ENCODE measurements at places on chromosomes 1 and 21. TPM values are rescaled to one million over a fixed set of nuclear protein-coding genes. Genes with fewer than 3 reads are reported as not detected.

DNA sequence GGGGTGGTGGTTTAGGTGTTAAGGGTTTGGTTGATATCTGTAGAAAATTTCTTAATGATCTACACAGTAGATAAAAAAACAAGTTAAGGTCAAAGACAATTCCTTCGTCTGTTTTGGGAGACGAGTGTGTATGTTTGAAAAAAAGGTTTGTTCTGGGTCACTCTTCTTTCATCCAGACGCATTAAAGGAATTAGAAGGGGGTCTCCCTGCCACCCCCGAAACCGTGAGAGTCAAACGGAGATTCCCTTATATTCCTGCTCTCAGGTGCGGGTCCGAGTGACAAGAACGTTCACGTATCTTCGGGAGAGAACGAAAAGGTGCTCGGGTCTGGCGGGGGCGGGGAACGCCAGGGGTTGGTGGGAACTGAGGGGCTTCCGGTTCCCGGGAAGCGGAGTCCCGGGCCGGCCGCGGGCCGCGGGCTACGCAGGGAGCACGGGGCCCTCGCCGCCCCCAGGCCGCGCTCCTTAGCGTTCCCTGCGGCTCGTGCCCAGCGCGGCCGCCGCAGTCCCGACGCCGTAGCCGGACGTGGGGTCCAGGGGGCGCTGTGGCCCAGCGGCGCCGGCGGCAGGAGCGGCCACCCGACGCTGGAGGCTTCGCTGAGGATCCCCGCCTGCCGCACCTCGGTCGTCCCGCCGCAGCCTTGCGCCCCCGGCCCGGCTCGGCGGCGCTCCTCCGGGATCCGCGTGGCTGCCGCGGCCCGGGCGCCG, at the start of gene ZFYVE9:
ZFYVE9 (plus strand) TSS at position 577 of the 707 bp plus-strand sequence. CDS start 91,118 bp downstream, outside the sequence.
- peak; percentile 79 for DNase-seq
- H3K27ac ChIP-seq: peak within 1 kb of the TSS; percentile 95
- no peaks in the 10 kb centered on the region for H3K36me3 ChIP-seq

The TRIM46 gene
- total RNA-seq: 0.26 TPM

The CHD5 gene
- under 0.01 TPM for total RNA-seq

- H3K36me3 ChIP-seq: no peaks in the 10 kb centered on the region
- no peaks in the 10 kb centered on the region for H3K4me1 ChIP-seq
- H3K27ac ChIP-seq: no peak overlapping the region
- no peak overlapping the region for H3K4me3 ChIP-seq
- DNase-seq: no peak
Observed at GRCh38 chr1:75449998-75450397, 160.9 kb downstream of the SLC44A5 start.

- H3K36me3 ChIP-seq: no peaks in the 10 kb centered on the region
- no peak overlapping the region for H3K27ac ChIP-seq
- peaks cover 16% of the 10 kb centered on the region for H3K4me1 ChIP-seq
Observed at GRCh38 chr21:37341254-37341960, 25.2 kb upstream of the DYRK1A start.

The AZIN2 gene
- total RNA-seq: 1.0 TPM

GRCh38 chr1:39145331-39145965, 59.0 kb upstream of the MACF1 start:
- H3K4me3 ChIP-seq: no peak overlapping the region
- no peaks in the 10 kb centered on the region for H3K36me3 ChIP-seq
- DNase-seq: no peak
- H3K4me1 ChIP-seq: peaks cover 29% of the 10 kb centered on the region
- no peaks in the 10 kb centered on the region for H3K27me3 ChIP-seq

The IL22RA1 gene
- 133 TPM for total RNA-seq

DNA sequence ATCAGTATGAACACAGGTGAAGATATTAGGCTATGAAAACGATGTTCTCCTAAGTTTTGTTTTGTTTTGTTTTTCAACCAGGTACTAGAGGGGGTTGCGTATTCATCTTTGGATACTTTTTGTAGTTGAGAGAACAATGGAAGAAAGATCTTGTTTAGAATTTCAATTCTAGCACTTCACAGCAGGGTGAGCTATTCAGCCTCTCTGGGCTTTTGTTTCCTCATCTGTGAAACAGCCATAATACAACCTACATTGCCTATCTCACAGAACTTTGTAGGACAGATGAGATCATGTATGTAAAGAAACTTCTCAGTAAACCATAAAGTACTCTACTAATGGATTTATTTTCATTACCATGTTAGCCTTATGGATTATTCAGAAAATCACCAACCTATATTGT, 199.5 kb downstream of the GPATCH2 start:
- no peak overlapping the region for H3K27ac ChIP-seq
- no peak for DNase-seq
- no peaks in the 10 kb centered on the region for H3K4me1 ChIP-seq
- H3K27me3 ChIP-seq: no peaks in the 10 kb centered on the region

The HPDL gene
- not detected for total RNA-seq

Measured in body of pancreas (tissue), 4 donors.